ENCODE measurements at places on chromosomes 2 and 18. TPM values are rescaled to one million over a fixed set of nuclear protein-coding genes. Genes with fewer than 3 reads are reported as not detected.

DNA sequence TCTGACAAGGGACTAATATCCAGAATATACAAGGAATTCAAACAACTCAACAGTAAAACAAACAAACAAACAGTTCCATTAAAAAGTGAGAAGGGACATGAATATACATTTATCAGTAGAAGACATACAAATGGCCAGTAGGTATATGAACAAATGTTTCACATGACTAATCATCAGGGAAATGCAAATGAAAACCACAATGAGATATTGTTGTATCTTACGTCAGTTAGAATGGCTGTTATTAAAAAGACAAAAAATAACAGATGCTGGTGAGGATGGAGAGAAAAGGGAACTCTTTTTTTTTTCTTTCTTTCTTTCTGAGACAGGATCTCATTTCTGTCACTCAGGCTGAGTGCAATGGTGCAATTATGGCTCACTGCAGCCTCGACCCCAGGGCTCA lies 175.5 kb downstream of the CAMKMT start:
- H3K27ac ChIP-seq: no peak overlapping the region
- H3K4me1 ChIP-seq: no peaks in the 10 kb centered on the region
- H3K36me3 ChIP-seq: no peaks in the 10 kb centered on the region
- no peak for DNase-seq

DNA sequence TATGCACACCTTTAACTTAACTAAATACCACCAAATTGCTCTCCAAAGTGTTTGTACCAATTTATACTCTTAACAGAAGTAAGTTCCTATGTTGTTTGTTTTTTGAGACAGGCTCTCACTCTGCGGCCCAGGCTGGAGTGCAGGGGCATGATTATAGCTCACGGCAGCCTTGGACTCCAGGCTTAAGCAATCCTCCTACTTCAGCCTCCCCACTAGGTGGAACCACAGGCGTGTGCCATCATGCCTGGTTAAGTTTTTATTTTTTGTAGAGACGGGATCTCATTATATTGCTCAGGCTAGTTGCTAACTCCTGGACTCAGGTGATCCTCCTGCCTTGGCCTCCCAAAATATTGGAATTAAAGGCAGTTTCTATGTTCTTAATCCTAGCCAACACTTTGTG lies 13.1 kb upstream of the NAB1 start:
- no peak overlapping the region for H3K4me3 ChIP-seq
- H3K27me3 ChIP-seq: no peaks in the 10 kb centered on the region
- H3K27ac ChIP-seq: no peak overlapping the region
- peaks cover 24% of the 10 kb centered on the region for H3K4me1 ChIP-seq
- DNase-seq: no peak

DNA sequence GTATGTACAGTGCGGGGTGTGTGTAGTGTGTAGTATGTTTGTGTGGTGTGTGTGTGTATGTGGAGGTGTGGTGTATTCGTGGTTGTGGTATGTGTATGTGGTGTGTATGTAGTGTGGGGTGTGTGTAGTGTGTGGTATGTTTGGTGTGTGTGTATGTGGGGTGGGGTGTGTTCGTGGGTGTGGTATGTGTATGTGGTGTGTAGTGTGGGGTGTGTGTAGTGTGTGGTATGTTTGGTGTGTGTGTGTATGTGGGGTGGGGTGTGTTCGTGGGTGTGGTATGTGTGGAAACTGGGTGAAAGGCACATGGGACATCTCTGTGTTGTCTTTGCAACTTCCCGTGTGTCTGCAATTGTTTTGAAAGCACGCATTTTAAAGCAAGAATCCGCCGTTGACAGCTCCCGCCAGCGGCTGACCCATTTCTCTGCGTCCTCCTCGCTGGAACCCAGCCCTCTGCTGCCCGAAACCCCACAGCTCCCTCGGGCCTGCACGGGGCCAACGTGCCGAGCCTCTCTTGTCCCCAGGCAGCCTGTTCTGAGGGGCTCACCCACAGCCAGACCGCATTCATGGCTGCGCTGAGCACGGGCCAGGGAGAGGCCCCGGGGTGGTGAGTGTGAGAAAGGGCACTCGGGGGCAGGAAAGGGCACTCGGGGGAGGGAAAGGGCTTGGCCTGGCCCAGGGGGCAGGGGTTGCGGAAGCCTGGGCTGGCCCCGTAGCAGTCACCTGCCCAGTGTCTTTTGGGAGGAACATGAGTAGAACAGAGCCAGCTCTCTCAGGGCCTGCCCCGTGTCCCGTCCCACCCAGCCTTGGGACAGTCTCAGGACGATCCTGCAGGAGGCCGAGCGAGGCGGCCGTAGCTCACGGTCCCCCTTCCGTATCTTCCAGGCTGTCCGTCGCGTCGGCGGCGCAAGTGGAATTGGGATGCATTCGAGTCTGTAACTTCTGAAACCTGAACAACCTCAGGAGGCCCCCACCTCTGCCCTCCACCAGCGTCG lies 61.4 kb downstream of the TWIST2 start:
- no peaks in the 10 kb centered on the region for H3K36me3 ChIP-seq
- no peaks in the 10 kb centered on the region for H3K4me1 ChIP-seq
- H3K27ac ChIP-seq: no peak overlapping the region
- H3K4me3 ChIP-seq: no peak overlapping the region
- no peaks in the 10 kb centered on the region for H3K27me3 ChIP-seq
- DNase-seq: no peak

GRCh38 chr18:75276818-75277609 lies 66.4 kb downstream of the TSHZ1 start:
- H3K36me3 ChIP-seq: no peaks in the 10 kb centered on the region
- no peak for DNase-seq
- no peak overlapping the region for H3K4me3 ChIP-seq
- H3K4me1 ChIP-seq: no peaks in the 10 kb centered on the region
- H3K27me3 ChIP-seq: no peaks in the 10 kb centered on the region

Gene SOX11
- not detected for total RNA-seq

Data from Caco-2 (cell line).